ENCODE measurements at places on chromosomes 7 and 10.

DNA sequence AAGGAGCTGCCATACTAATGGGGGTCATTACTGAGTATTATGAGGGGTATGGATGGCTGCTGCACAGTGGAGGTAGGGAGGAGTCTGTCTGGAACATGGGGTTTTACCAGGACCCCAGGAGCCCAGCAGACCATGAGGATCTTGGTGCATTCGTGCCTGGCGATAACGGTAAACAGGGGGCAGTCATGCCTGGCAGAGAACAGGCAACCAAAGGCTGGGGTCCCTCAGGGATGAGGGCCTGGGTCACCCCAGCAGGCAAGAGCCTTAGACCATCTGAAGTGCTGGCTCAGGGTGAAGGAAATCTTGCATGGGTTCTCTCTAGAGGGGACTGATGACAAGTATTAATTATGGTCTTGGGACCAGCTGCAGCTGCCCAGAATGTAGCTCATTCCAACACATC is 46.1 kb downstream of the MYL10 start:
- DNase-seq: no peak

DNA sequence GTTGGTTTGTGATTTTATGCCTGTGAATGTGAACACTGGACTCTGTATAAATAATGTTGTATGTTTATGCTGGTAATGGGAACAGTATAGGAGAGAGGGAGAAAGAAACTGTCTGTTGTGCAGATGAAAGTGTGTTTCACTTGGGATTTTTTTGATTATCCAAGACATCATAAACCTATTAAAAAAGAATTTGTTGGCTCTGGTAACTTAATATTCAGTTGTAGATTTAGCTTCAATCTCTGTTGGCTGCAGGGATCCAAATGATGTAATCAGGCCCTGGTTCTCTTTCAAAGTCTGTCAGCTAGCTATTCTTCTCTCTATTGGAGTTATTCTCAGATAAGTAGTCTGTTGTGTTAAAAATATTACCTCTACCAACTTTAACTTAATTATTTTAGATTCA is 168.8 kb upstream of the RHOBTB1 start:
- DNase-seq: no peak

GRCh38 chr7:115249080-115249479 is 327.2 kb downstream of the MDFIC start:
- DNase-seq: no peak

- DNase-seq: no peak
Observed at GRCh38 chr7:22110881-22111280, 165.2 kb upstream of the CDCA7L start.

GRCh38 chr10:3874990-3875841 is 90.2 kb upstream of the KLF6 start:
- peak; percentile 18 for DNase-seq

DNA sequence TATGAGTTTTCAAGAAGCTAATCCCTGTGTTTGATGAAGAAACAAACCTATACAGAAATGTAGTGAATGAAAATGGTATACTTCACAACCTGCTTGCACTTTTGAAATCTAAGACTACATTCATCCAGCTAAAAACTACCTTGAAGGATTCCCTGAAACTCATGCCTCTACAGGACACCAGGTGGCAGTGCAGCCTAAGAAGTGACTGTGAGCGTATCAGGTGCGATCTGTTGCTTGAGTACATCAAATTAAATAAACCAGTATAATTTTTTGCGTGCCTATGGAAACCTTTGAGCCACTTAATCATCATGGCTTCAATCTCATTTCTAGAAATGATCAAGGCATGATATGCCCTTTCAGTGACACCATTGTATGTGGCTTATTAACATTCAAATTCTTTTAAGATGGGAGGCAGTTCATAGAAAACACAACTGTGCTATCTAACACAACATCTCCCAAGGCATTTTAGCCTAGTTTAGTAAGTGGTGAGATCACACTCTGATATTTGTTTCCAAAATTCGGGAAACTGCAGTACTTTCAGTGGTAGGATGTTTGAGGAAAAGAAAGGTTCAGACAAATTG is 57.4 kb downstream of the PPP1R17 start:
- peak; percentile 32 for DNase-seq

- DNase-seq: no peak
Observed at GRCh38 chr10:35909121-35909720, 267.1 kb upstream of the FZD8 start.
